ENCODE measurements at places on chromosomes 1 and 21.
A peak's percentile ranks its signal among the peaks of the same experiment; 100 is the strongest.

- no peak for DNase-seq
These were observed 185.5 kb downstream of the CRB1 start for GRCh38 chr1:197453376-197454058.

- DNase-seq: no peak
These were observed 52.8 kb upstream of the LYPLAL1 start for GRCh38 chr1:219120624-219121544.

- DNase-seq: no peak
These were observed 1.1 kb downstream of the CCDC17 start for GRCh38 chr1:45622524-45623394.

- DNase-seq: no peak
These were observed 545.8 kb downstream of the AMY1C start for GRCh38 chr1:104295511-104295910.

DNA sequence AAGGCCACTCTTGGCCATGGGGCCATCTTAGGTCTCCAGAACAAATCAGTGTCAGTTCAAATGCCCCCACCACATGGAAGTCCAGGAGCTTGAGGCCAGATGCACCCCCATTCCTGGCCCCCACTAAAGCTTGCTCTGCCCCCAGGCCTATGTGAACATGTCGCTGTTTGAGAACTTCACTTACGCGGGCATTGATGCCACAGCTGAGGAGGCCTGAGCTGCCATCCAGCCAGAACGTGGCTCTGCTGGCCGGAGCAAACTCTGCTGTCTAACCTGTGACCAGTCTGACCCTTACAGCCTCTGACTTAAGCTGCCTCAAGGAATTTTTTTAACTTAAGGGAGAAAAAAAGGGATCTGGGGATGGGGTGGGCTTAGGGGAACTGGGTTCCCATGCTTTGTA is 15.1 kb upstream of the MPL start:
- DNase-seq: no peak

DNA sequence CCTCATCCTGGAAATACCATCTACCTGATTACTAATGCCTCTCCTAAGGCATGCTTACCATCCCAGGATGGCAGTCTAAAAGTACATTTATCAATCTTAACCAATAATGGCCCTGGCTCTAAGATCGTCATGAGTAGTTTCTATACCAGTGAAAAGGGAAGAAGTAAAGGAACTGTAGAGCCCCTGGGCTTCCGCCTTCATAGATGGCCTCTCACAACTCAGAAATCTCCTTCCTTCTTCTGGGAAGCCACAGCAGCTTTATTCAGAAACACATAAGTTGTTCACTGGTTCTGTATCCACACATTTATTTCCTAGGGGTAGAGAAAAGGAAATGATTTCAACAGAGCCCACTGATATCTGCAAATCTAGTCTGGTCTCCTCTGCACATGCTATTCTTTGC is 41.0 kb upstream of the CD5L start:
- no peak for DNase-seq

DNA sequence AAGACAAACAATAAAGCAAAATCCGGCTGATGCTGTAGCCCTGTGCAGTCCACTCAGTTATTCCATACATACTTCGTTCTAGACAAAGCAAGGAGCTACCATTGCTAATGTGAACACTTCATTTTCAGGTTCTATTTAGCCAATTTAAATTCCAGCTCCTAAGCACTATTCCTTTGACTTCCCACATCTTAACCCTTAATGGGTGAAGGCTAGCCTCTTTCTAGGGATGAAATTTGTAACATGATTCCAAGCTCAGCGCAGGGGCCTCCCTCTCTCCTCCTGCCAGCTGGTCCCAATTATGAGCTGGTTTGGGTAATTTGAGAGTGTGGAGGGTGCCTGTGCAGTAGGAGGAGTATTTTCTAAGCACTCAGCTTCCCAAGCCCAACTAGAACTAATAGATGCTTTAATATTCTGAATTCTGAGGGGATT is 53.9 kb upstream of the PTGFRN start:
- no peak for DNase-seq

DNA sequence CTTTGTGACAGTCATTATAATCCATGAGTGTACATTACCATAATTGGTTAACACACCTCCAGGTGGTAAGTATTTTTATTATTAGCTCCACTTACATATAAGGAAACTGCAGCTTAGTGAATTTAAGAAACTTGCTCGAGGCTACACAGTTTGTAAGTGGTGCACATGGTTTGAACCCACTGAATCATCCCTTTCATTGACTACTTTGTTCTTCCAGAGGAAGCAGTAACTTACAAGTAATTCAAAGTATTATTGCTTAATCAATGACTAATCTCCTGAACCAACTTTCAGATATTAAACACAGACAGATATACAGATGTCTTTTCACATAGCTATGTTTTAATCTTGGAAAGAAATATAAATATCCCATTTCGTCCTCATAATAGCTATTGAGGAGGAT is 18.7 kb upstream of the CLDN8 start:
- DNase-seq: no peak

DNA sequence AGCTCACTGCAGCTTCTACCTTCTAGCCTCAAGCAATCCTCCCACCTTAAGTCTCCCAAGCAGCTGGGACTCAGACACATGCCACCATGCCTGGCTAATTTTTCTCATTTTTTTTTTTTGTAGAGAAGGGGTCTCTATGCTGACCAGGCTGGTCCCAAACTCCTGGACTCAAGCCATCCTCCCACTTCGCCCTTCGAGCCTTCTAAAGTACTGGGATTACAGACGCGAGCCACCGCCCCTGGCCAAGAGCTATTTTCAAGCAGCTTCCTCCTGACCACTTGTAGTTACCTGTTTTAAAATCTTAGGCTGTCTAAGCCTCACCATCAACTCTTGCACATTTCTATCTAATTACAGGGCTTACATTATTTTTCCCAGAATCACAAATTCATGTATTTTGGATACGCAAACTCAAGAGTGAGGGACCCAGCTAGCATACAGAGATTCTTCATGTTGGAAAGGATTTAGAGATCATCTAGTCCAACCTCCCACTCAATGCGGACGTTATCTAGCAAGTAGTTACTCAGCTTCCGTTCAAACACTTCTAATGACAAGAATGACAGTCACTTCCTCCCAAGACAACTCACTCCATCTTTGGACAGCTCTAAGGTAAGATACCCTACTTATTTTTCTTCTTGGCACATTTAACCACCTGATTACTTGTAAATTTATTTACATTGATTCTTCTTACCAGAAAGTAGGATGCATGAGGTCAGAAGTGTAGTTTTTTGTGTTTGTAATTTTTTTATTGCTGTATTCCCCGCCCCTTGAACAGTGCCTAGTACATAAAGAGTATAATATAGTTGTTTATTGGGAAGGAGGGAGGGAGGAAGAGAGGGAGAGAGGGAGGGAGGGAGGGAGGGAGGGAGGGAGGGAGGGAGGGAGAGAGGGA is 65.4 kb downstream of the LUZP1 start:
- no peak for DNase-seq

GRCh38 chr21:27201197-27201596 is 234.3 kb upstream of the ADAMTS5 start:
- DNase-seq: no peak

DNA sequence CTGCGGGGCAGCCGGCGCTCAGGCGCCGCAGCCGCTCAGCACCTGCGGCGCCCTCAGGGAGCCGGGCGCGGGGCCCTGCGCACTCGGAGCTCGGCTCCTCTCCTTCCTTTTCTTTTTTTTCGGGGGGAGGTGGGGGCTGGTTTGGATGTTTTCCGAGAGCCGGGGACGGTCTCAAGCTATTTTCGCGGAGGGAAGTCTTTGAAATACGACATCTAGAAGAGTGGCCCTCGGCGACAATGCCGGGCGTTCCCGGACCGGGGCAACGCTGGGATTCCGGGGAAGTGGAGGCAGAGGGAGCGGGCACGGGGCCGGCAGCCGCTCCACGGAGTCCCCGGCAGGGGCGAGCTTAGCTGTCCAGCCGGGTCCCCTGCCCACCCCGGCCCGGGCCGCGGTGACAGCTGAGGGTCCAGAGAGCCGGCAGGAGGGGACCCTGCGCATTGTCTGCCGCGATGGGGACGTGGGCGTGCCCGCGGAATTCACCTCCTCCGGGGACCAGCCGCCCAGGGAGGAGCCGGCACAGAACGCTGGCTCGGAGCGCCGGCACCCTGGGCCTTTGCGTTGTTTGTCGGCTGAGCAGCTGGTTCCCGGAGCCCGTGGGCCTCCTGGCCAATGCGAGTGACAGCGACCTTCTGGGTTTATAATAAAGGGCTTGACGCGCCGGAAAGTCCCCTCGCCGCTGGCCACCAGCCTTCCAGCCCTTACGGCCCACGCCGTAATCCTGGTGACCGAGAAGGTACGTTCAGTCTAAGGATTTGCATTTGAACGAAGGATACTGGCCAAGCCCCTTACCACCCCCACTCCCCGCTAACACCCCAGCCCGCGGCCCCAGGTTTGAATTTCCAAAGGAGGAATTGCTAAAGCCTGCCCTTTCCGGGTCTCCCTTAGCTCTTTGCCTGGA is 582 bp downstream of the SLC37A1 start:
- DNase-seq: peak; percentile 36

DNA sequence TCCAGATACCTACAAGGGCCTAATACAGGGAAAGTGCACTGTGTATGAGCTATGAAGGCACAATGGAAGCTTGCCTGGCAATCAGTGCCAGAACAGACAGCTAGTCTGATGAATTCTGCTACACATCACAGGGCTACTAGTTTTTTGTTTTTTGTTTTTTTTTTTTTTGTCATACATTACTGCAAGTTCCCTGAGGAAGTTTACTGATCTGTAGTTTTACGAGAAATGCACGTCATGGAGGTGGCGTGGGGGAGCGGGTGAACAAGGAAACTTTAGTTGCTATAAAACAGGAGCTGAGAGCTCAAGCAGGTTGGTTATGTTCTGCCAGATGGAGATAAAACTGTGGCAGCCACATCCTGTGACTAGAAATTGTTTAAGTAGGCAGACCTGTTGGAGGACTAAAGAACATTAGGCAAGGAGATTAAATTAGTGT is 17.7 kb downstream of the PTPRC start:
- DNase-seq: peak; percentile 55

DNA sequence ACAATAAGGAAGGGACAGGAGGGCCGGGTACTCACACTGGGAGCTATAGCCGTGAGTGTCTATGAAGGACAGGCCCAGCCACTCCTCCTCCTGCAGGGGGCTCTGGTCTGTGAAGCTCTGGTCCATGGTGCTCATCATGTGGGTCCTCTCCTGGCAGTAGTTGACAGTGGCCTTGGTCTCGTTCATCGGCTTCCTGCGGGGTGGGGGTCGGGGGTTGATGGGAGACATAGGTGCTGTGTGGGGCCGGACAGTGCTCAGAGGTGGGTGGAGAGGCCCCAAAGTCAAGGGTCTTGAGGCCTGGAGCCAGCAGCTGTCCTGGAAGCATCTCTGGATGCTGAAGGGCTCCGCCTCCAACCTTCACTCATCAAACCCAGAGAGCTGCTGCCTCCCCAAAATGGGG is 260.4 kb downstream of the PTPRU start:
- DNase-seq: no peak

DNA sequence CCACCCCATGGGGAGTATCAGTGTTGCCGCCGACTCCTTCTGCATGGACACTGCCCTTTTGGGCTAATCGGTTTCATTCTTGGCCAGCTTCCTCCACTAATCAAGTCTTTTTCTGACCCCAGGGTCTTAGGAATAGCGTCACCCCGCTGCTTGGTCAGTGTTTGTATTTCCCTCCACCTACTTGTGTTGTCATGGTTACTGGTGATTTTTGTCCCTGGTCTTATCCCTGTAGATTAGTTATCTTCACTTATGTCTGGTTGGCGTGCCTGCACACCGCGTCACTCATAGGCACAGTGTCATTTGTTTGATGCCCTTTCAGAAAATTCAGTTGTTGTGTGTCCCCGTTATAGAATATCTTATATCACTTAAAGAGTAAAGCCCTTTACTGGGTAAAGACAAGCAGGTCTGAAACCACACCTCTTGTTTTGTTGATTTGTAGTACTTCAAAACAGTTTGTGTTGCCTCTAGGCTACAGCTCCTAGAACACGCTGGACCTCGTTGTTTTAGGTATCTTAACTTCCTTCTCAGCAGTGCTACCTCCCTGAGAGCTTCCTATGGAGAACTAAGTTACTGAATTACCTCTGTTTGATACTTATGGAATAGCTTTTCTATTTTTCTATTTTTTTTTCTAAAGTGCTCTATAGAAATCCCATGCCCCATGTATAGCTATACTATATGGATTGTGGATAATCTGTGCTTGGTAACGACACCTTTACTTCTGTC is 868 bp downstream of the PPP1R12B start:
- no peak for DNase-seq

- no peak for DNase-seq
These were observed 1.9 kb downstream of the ZBTB7B start for GRCh38 chr1:155004352-155005075.

- DNase-seq: no peak
These were observed 229.7 kb upstream of the CACYBP start for GRCh38 chr1:174769961-174770549.

DNA sequence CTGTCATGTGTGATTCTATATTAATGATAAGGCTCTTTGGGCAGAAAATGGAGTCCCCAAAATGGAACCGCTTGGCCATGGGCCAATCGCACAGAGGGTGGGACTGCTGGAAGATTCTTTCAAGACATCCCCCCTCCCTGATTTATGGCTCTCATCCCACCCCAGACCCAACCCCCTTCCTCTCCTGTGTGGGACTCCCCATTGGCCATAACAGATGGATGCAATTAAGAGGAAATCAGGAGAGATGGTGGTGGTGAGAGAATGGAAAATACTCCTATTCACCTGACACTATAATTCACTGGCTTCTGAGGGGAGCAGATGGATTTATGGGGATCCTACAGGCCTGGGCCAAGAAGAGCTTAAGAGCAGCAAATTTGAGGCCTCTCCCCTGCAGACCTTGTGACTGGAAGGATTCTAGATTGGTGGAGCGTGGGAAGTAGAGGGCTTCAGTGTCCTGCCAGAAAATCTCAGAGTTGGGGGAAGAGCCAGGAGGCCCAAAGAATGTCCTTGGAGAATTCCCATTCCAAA is 1.7 kb downstream of the IGFN1 start:
- DNase-seq: no peak

DNA sequence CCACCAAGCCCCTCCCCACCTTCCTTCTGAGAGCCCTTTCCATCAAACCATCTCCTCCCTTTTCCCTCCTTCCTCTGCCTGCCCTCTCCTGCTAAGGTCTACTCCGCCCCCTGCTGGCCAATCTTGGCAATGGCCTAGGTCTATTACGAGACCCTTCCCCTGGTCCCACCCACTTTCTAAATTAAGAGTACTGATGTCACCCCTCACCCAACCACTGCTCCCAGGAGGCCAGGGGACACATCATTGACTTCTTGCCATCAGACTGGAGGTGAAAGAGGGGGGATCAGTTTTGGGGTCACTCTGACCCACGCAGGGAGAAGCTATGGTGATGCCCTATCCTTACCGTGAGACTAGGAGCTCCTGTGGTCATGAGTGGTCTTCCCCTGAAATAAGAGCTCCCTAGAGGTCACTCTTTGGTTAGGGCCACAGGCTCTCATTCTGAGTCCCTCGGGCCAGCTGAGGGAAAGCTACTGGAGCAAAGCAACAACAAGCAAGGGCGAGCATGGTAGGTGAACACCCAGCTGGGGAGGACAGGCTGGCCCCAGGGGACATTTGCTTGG is 34.6 kb upstream of the S100A7 start:
- DNase-seq: peak; percentile 35

- DNase-seq: no peak
These were observed 6.8 kb downstream of the NCF2 start for GRCh38 chr1:183583466-183583865.
